ENCODE measurements at places on chromosomes 5 and 9.

GRCh38 chr9:135994501-135995192 lies 33.5 kb upstream of the UBAC1 start:
- DNase-seq = no peak

- DNase-seq = no peak
These were observed 45.3 kb downstream of the ICE1 start for GRCh38 chr5:5467737-5468136.

DNA sequence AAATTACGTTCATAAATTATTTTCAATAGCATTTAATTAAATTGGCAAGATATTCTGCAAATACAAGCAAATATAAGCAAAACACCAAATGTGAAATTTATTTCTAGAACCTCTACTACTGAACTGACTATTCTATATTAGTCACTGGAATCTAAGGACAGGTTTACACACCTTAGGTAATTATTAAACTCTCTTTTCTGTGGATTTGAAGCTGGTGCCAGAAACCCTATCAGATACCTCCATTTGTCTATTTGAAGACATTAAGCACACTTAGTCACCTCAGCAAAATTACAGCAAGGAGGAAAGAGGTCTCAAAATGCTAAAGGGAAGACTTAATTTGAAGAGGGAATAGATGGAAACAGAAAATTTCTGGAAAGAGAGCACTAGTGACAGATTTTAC lies 83.4 kb downstream of the CPLANE1 start:
- DNase-seq = no peak

GRCh38 chr9:89634995-89635742 lies 30.4 kb downstream of the GADD45G start:
- DNase-seq = no peak

DNA sequence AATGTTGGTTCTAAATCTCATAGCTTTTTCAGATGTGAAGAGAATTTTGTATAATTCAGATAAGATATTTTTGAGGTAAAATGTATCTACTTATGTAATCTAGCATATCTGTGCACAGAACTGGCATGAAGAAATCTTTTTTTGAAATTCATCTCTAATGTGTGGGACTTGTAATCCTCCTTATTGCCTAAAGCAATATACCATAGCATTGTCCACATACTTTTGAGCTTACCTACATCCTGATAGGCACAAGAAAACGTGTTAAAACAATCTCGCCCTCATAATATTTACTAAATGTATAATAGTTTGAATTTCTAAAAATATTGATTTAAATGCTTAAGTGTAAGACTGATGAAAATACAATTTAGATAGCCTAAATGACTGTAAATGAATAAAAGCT lies 1686.5 kb upstream of the ACO1 start:
- no peak for DNase-seq

DNA sequence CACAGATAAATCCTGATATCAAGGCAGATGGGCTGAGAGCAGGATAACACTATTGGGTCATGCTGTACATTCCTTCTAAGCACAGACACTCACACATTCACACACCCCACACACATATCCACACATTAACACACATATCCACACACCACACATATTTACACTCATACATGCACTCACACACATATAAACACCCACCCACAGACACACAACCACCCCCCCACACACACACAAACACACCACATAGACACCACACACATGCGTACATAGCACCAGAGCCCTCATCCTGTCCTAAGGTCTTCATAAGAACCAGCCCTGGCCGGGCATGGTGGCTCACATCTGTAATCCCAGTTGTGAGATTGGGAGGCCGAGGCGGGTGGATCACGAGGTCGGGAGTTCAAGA lies 322.3 kb upstream of the ADCY2 start:
- DNase-seq = no peak

GRCh38 chr9:21995666-21996398 lies 1.2 kb downstream of the CDKN2B-AS1 start:
- no peak for DNase-seq

- DNase-seq = no peak
These were observed 66.8 kb upstream of the IL17B start for GRCh38 chr5:149445739-149446369.

GRCh38 chr9:90858457-90858901 lies 56.9 kb downstream of the SYK start:
- DNase-seq = no peak

GRCh38 chr5:94893412-94894135 lies 275.1 kb downstream of the SLF1 start:
- DNase-seq = no peak

DNA sequence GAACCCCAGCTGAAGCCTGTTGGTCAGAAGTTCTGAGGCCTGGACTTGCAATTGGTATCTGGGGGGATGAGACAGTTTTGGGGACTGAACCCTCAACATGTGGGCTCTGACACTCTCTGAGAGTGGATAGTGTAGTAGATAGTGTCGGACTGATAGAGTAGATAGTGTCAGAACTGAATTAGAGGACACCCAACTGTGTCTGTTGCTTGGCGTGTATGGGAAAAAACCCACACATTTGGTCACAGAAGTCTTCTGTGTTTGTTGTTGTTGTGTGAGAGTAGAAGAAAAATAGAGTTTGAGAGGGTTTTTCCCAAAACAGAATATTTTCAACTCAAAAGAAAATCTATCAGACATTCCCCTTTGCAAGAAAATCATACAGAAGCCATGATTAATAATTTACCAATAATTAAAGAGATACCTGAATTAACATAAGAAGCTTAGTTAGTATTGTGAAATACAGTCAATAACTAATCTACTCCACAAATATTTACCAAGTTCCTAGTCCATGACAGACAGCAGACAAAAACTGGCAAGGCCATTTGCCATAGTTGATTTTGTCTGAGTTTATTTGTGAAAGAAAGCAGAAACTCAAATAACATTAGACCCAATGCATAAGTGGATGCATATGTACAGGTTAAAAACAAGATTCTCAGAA lies 170.9 kb downstream of the CTNND2 start:
- DNase-seq = no peak

DNA sequence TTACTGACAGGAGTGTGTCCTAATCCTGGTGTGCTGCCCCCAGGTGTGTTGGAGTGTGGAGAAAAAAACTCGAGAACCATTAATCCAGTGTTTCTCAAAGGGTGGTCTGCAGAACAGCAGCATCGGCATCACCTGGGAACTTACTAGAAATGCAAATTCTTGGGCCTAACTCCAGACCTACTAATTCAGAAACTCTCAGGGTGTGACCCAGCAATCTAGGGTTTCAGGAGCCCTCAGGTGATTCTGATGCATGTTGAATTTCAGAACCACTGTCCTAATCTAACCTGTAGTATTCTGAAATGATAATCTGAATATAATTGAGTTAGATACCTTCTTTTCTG lies 30.0 kb upstream of the IL6ST start:
- DNase-seq = no peak

Measured in stimulated activated CD8-positive, alpha-beta memory T cell treated with anti-CD3 and anti-CD28 coated beads, Interleukin-4, amount 100 ng/mL, for 4 hours (primary cell).